ENCODE measurements at places on chromosomes 7 and 10.

DNA sequence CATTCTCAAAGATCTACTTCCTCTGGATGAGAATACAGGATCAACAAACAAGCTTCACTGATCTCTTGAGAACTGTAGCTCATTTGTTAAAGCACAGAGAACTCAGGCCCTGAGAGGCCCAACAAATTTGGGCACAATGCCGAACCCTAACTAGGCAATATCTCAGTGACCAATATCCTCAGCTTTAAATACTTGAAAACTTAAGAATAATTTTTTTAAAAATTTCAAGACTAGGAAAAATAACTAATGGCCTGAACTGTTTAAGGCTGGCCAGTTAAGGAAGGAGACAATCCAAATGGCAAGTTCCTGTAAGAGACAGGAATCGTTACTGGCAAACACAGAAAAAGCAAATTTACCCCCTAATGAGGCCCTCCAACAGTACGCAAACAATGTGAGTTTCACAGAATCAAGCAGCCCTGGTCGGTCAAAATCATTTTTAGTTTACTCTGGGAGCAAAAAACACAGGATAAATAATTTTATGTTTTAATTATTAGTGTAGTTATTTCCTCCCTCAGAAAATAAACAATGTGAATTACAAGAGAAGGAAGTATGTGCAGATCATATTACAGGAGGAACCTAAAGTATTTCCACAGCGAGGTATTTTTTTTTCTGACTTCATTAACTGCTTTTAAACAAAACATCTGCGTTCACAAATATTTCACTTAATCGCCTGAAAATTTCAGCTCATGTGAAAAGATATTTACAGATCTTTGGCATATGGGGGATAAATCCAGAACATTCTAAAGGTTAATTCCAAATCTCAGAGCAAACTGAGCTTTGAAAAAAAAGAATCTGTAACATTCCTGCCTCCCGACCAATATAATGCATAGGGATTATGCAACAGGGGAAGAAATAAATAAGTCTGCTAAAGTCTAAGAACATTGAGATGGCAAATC, 39.5 kb downstream of the NT5C2 start:
- peak; percentile 39 for DNase-seq

- no peak for DNase-seq
These were observed 9.3 kb downstream of the MKLN1 start for GRCh38 chr7:131336956-131337355.

- no peak for DNase-seq
These were observed at the start of gene PLXNA4 for GRCh38 chr7:132575982-132576720. Gene PLXNA4 (minus strand): TSS chr7:132576470. CDS start chr7:132508693, 67,777 bp downstream.

GRCh38 chr7:2374830-2375728, 20.5 kb downstream of the EIF3B start:
- no peak for DNase-seq

GRCh38 chr7:6691103-6691502, 15.6 kb downstream of the ZNF12 start:
- no peak for DNase-seq

DNA sequence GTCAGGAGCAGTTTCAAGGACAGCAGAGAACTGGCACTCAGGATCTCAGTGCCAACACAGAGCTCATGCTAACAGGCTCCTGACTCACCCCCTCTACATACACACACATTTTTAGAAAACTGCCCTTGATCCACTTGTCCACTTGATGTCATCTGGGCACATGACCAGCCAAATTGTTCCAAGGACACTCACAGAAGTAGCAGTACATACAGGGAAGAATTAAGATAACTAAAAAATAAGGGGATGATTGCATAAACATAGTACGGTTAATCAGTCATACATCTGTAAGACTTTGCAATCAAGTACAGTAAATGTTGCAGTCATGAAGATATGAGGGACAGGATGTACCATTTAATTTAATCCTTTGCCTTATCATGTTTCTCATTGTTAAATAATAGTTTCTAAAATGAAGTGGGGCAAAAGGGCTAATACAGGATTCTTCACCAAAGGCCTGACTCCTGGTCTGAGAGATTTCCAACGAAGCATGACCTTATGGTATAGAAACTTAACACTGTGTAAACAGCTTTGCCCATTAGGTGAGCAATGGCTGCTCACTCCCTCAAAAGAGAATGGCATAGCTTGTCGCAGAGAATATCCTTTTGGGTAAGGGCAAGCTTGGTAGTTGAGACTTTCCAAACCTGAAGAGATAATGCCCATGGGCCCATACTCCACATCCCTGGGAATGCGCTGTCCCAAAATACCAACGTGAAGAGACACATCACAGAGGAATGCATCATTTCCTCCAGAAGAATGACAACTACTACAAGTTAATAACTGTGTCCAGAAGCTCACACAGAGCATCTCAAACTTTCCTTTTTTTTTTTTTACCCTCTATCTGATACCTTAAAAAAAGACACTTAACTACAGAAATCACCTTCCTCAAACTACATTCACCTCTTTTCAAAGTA, 94.1 kb downstream of the ARMH3 start:
- DNase-seq: no peak

Measured in kidney glomerular epithelial cell (primary cell).